Spinal cord (tissue), 10 donors: ENCODE measurements at places on chromosomes 7 and 10. TPM values are rescaled to one million over a fixed set of nuclear protein-coding genes. Genes with fewer than 3 reads are reported as not detected.

Gene HOXA7
- 9.6 TPM for total RNA-seq

Gene TRIM73
- total RNA-seq = 3.2 TPM

Gene NODAL
- total RNA-seq = 2.2 TPM

GRCh38 chr10:86333826-86334487, 32.6 kb downstream of the GRID1 start:
- no peak for DNase-seq
